ENCODE measurements at places on chromosomes 5 and 9. TPM values are rescaled to one million over a fixed set of nuclear protein-coding genes. Genes with fewer than 3 reads are reported as not detected.

DNA sequence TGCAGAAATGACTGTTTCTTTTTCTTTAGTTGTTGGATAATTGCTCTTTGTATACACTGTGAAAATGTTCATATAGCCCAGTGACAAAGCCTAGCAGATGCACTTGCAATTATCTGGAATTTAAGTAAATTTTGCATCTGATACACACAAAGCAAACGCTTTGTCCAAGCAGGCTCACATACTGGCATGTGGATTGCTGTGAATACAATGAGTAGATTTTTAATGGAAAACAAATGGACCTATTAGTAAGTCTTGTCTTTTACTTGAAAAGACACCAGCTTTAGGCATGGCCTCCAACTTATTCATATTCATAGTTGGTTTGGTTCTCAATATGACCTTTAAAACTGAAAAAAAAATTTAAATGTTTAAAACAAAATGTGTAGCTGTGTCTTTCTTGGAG is 1299.8 kb upstream of the WWC1 start:
- no peak for DNase-seq

DNA sequence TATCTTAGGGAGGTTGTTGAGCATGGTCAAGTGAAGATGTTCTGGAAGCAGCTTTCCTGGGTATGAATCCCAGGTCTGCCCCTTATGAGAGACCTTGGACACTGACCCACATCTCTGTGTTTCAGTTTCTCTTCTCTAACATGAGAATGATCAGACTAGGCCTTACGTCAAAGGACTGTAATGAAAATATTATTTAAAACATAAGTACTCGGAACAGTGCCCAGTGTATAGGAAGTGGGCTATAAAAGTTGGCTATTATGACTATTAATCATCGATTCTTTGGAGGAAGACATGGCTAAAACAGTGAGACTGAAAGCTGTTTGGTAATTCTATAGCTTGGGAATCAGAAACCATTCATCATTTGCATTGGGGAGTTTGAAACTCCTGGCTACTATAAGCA is 65.3 kb upstream of the MYO10 start:
- DNase-seq = no peak

GRCh38 chr9:127886401-127886972 is 9.0 kb upstream of the AK1 start:
- no peak for DNase-seq

GRCh38 chr5:137731176-137731575 is 4.7 kb downstream of the KLHL3 start:
- DNase-seq = no peak

DNA sequence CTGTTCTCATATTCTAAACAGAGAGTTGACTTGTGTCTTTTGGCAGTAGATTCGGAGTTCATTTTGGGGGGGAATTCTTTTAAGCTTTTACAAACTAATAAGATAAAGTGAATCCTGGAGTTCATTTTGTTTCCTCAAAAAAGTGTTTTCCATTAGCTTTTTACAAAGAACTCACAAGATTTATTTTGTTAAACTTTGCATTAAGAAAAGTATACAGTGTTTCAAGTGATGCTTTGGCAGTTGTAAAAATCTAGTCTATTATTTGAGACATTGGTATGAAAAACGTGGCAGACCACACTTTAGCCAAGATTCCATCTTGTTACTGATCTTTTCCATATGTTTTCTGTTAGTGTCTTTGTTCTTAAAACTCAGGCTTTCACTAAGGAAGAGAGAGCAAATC is 1.2 kb upstream of the OMD start:
- DNase-seq = no peak

GRCh38 chr5:147557876-147558745 is 48.2 kb upstream of the DPYSL3 start:
- DNase-seq = no peak

GRCh38 chr9:130640681-130641080 is 23.7 kb upstream of the PRDM12 start:
- DNase-seq = no peak

DNA sequence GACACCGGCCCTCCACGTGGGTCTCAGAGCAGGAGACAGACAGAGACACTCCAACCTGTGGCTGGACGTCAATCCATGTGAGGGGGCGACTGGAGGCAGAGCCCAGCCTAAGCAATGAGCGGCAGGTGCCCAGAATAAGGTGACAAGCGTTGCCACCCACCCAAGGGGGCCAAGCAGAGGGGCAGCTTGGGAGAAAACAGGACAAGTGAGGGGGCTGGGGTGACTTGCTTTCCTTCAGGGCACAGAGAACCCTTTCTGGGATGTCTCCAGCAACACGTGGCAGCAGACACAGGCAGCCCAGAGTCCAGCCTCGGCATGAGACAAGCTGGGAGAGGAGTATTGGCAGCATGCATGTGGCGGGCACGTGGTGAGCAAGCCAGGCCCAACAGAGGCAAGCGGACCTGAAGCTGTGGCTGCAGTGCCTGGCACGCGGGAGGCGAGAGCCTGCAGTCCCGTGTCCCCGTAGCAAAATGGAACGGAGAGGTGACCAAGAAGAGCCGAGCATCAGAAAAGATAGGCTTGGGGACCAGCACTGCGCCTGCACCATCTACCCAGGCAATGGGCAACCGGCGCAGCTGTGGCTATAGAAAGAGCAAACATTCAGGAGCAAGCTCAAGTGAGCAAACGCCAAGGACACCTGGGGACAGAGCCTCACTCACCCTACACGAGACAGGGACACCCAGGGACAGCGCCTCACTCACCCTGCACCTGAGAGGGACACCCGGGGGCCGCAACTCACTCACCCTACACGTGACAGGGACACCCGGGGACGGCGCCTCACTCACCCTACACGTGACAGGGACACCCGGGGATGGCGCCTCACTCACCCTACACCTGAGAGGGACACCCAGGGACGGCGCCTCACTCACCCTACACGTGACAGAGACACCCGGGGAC is 6.2 kb downstream of the TERT start:
- DNase-seq = peak; percentile 72

DNA sequence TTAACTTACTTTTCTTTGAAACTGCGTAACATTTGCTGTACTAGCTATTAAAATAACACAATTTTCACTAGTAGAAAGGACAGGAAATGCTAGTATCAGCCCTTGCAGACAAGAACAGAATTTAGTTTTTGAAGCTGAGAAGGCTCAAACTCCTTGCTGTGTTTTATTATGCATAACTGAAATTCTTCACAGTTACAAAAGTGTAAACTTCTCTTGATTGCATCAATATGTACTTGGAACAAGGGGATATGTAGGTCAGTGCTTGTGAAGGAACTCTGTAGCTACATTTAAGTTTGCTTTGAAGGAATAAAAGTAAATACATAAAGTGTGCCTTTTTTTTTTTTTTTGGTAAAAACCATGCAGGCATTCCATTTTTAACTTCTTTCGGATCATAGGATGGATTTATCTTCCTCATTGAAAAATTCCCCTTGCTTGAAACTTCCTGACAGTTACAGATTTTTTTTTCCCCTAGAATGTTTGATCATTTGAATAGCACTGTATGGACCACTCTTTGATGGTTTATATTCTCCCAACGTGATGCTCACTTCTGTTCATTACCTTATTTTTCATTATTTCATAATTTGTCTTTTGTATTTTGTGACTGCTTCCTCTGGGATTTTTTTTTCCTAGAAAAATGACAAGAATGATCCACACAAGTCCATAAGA is 94.9 kb upstream of the DAB2 start:
- no peak for DNase-seq

DNA sequence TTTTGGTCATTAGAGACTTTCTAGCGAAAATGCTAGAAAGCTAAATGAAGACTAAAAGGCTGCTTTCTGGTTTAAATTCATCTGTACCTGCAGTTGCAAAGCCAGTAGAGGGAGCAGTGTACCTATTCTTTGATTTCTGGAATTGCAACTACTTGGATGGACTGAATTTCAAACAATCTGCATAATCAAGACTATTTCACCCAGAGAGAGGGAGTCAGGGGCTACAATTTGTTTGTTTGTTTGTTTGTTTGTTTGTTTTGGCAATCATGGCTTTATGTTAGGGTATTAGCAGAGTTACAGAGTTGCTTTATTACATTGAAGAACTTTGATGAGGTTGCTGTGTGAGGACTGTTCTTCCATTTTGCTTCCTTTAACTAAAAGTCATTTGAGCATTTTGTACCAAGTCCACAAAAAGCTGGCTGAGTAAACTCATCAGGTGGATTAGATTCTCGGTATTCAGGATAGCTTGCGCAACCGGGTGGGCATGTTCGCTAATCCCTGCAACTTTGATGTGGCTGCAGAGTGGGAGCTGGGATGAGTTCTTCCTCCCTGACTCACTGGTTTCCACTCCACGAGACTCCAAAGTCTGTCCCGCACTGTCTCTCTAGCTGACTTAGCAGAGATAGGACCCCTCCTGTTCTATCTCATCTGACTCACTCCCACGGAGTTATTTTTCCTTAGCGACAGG is 80.0 kb upstream of the TUT7 start:
- DNase-seq = peak; percentile 62

DNA sequence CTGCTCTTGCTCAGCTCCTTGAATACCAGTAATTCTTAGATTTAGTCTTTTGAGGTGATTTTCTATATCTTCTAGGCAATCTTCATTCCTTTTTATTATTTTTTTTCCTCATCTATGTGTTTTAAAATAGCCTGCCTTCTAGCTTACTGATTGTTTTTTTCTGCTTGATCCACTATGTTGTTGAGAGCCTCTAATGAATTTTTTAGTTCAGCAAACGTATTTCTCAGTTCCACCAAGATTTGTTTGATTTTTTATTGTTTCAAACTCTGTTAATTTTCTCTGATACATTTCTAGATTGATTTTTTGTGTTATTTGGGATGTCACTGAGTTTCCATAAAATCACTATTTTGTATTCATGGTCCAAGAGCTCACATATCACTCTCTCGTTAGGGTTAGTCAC is 9.5 kb downstream of the POLK start:
- DNase-seq = no peak

- DNase-seq = no peak
Measured at GRCh38 chr5:139212486-139212885, 14.3 kb upstream of the SIL1 start.

DNA sequence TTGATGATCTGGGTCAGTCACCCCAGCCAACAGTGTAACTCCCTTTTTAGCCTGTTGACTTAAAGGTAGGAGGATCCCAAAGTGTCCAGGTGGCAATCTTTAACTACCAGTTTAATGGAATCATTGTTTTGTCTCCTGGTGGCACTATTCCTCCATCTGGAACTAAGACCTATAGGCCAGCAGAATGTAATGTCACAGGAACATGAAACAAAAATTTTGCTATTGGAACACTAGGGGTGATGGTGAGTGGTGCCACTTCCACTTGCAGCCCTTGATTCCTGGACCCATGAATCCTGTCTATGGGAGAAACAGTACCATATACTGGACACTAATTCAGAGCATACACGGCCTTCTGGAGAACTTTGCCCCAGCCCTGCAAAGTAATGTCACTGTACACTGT is 219.5 kb upstream of the RASA1 start:
- DNase-seq = no peak

GRCh38 chr9:136331556-136332481 is 4.5 kb downstream of the GPSM1 start:
- DNase-seq = no peak

DNA sequence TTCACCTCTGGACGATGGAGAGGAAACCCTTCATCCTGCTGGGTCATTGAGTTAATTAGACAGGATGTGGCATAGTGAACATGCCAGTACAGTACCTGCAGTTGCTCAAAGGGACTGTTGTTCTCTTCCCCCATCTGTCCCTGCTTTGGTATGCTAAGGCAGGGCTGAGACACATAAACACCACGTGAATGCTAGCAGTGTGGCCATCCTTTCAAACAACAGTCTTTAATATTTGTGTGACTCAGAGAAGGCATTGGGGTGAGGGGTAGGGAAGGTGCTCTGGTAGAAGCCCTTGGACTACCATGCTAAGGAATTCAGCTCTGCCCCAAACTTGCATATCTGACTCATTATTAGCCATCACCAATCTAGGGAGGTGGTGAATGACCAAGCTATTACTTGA is 180.2 kb upstream of the ZNF618 start:
- DNase-seq = no peak

- no peak for DNase-seq
Measured at GRCh38 chr5:127070243-127070642, 3.1 kb downstream of the C5orf63 start.

GRCh38 chr5:55063220-55063863 is 39.1 kb upstream of the GZMA start:
- DNase-seq = no peak

- peak; percentile 95 for DNase-seq
Measured at GRCh38 chr9:70411121-70411929, 3.1 kb downstream of the KLF9 start.

- no peak for DNase-seq
Measured at GRCh38 chr5:132391247-132391646, 21.7 kb downstream of the SLC22A5 start.

Gene EMB
- total RNA-seq = 20.0 TPM

Gene HTR4
- total RNA-seq = 1.0 TPM

Gene C7
- total RNA-seq = 7.8 TPM

Gene NUDT2
- total RNA-seq = 18.1 TPM

Gene CDH9
- not detected for total RNA-seq

Gene FIBCD1
- not detected for total RNA-seq

Gene LCN9
- not detected for total RNA-seq

Gene NANS
- 35.2 TPM for total RNA-seq

Gene ADGRD2
- 0.49 TPM for total RNA-seq

Gene SPOCK1
- 21.5 TPM for total RNA-seq

Measured in lower leg skin (tissue), 4 donors.